ENCODE measurements at places on chromosomes 1 and 21.

DNA sequence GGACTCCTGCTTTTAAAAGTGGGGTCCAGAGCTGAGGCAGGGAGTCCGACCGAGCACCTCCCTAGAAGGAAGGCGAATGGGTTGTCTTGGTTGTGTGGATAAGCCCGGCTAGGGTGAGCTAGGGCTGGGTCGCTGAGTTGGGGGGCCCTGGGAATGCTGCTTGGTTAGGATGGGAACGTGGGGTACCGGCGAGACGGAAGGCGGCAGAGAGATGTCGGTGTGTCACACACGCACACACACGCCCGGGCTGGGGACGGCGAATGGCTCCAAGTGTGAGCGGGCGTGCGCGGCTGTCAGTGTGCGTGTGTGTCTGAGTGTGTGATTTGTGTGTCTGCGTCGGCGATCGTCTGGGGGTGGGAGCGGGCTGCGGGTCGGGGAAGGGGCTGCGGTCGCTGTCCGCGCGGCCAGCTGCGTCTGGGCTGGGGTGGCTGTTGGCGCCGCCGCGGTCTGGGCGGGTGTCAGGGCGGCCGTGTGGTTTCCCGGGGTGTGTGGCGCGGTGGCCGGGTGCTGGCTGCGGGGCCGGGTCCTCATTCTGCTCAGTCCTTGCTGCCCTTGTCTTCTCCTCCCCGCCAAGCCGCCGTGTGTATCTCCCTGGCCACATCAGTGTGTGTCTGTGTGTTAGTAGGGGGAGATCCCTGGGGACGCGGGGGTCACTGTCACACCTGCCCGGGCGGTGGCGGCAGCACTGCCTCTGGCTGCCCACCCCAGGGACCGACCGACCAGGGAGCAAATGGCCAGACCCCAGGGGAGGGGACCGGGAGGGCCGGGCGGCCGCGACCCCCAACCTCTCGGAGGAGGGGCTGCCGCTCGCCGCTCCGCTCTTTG is 1.1 kb downstream of the EFNA3 start:
- DNase-seq, result peak; percentile 75

GRCh38 chr1:163706915-163707314 is 385.2 kb downstream of the NUF2 start:
- DNase-seq, result no peak

DNA sequence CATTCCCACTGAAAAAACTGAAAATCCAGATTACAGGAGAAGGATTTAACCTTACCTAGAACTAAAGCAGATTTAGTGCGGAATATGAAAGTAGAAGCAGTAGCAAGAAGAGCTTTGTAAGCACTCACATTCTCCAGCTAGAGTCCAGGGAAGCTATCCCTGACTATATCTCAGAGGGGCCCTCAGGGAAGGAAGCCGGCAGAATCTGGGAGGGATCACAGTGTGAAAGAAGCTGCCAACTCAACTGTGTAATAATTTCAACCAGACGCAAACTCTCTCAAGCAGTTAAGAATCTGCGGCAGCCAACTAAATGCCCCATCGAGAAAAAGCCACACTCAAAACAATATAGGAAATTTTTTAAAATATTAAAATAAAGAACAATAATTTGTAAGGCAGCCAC is 163.8 kb downstream of the EIF4G3 start:
- peak; percentile 66 for DNase-seq

DNA sequence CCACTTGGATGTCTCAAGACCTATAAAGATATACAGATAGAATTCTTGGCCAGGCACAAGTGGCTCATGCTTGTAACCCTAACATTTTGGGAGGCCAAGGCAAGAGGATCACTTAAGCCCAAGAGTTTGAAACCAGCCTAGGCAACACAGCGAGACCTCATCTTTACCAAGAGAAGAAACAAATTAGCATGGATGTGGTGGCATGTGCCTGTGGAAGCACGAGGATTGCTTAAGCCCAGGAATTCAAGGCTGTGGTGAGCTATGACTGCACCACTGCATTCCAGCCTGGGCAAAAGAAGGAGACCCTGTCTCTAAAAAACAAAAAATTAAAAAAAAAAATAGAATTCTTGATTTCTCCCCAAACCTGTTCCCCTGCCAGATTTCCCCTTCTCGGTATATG is 8.3 kb downstream of the ASAP3 start:
- no peak for DNase-seq

DNA sequence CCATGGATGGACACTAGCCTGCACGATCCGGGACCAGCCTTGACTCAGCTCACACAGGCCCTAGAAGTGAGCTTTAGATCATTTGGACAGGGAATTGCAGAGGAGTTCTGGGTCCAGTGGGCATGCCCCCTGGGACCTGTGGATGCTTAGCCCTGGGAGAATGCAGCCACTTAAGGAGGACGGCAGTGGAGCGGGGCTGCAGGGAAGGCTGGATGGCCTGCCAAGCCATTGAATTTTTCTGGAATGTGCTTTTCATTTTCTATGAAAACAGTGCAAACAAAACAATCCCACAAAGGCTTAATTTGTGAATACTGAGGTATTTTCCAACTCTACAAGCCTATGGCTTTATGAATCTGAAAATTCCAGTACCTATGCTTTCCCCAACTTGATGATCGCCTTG is 80.4 kb upstream of the GCLM start:
- DNase-seq, result no peak

DNA sequence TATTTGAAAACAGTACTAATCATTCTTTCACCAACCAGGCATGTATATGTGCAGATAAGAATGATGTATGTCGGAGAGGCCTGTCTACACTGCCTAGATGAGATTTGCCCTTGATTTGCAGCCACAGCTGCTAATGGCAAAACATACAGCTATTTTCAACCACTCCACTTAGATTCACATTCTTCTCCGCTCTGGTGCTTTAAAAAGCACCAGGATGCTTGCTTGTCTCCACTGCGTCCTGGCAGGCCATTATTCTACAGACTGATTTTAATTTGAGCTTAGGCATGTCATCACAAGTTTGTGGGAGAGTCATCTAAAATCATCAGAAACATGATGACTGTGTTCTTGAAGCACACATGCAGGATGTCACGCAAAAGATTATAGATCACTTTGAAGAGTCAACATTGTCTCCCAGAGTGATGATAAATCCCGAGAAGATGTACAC is 119.0 kb upstream of the NRIP1 start:
- DNase-seq, result no peak

- DNase-seq, result no peak
These were observed 204.1 kb upstream of the PTGFR start for GRCh38 chr1:78286686-78287085.

DNA sequence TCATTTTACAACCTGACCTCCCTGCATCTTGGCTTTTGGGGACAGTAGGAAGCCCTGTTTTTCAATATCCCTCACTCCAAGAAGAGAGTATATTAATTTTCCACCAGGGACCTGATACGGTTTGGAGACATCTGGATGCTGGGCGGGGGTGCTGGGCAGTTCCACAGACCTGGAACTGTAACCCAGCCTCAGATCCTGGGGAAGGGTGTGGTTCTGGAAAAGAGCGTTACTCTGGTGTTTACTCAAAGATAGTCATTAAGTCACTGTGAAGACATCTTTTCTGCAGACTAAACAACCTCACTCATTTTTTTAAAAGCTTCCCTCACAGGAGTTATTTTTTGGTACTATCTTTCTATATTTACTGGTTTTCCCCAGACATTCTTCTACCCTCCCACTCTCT is 189.8 kb downstream of the CLIC6 start:
- DNase-seq, result no peak

DNA sequence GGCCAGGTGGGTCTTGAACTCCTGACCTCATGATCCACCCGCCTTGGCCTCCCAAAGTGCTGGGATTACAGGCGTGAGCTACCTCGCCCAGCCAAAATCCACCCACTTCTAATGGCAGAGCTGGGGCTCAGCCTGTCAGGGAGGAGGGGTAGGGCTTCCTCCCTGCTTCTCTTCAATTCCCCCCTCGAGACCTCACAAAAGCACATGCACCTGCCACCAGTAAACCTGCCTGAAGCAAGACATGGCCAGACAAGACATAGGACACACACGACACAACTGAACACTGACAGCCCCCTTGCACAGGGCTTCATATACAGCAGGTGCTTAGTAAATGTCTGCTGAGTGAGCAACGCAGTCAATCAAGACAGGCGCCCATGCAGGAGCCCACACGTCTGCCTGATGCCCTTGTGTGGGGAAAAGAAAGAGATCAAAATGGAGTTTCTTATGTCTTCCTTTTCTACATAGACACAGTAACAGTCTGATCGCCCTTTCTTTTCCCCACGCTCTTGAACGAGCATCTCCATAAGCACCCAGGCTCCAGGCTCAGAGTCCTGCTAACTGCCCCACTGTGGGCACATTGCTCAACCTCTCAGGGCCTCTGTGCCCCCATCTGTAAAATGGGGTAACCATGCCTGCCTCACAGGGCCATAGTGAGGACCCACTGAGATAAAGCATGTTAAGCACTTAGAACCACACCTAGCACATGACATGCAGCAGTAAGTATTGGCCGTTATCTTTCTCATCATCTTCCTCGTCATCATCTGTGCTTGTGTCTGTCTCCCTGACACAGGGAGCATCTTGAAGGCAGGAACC is 8.8 kb downstream of the SDC3 start:
- no peak for DNase-seq

- DNase-seq, result no peak
These were observed 2.9 kb downstream of the IL24 start for GRCh38 chr1:206900149-206900548.

Data from SK-N-SH (cell line).